ENCODE measurements at places on chromosomes 5 and 9.

DNA sequence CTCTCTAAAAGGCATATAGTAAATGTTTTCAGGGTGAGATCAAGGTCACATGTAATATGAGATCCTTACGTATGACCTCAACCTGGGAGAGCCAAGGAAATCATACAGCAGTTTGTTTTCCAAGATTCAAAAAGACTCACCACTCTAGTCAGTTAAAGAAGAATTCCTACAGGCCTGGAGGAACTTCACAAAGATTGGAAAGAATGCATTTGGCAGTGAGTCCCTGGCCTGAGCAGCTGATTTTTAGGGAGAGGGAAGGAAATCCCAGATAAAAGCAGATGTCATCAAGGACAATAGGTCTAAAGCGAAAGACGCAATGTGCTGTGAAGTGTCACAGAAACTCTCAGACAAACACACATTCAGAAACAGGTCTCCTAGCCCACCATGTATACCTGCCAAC lies 424.0 kb upstream of the ZNF462 start:
- DNase-seq: no peak

GRCh38 chr9:14275331-14275730 lies 38.6 kb downstream of the NFIB start:
- no peak for DNase-seq

- DNase-seq: no peak
Measured at GRCh38 chr5:173807181-173807655, 80.9 kb upstream of the CPEB4 start.

- no peak for DNase-seq
Measured at GRCh38 chr9:88804254-88804596, 187.0 kb upstream of the S1PR3 start.

- DNase-seq: no peak
Measured at GRCh38 chr5:128825826-128826225, 139.5 kb upstream of the SLC27A6 start.

- DNase-seq: peak; percentile 65
Measured at GRCh38 chr5:31680528-31680927, 41.6 kb downstream of the PDZD2 start.

DNA sequence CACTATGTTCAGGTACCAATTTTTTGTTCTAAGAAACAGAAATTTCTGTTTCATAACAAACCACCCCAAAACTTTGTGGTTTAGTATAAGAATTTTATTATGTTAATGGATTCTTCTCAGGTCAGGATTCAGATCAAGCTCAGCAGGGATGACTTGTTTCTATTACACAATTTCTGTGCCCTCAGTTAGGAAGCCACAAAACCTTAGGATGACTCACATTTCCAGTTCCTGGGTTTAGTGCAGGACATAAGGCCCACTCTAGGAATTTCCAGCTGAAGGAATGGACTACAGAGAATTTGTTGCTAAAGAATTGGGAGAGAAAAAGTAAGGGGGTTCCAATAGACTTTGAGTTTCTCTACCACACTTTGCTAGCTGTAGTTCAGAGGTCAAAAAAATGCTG lies 629.3 kb downstream of the ANXA1 start:
- DNase-seq: no peak

DNA sequence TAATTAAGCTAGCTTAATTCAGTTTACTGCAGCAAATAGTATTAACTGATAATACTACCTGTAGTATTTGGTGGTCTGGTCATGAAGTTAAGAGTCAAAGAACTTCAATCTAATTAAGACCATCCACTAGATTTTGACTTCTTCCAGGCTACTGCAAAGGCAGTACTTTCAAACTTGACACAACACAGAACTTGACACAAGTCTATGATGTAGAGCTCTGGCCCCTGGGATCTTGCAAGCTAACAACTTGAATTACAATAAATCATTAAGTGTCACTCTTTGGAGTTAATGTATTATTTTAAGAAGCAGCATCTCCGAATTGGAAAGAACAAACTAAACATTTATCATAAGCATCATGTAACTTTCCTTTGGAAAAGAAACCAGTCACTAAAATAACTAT lies 40.9 kb downstream of the UIMC1 start:
- DNase-seq: no peak

DNA sequence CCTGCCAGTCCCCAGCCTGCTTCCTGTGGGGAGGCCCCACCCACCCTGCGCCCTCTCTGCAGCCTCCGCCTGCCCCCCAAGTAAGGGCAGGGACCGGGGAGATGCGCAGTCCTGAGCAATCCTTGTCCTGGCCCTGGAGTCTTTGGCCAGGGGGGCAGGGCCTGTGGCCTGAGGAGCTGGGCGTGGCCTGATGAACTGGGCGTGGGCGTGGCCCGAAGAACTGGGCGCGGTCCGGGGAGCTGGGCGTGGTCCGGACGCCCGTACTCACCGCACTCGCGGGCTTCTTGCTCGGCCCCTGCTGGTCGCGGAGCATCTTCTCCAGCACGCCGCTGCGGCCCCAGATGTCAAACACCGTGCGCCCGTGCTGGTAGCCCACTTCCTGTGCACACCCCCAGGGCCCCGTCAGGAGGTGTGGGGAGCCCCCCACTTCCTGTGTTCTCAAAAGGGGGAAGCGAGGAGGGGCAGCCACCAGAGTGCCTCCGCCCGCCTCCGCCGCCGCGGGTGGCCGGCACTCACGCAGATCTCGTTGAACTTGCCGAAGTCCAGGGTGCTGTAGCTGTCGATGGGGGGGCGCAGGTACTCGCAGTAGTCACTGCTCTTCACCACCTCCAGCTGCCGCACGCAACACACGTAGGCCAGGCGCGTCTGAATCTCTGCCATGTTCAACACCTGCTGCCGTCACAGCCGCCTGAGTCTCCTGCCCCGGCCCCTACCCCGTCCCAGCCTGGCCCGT lies 2.7 kb upstream of the NSMF start:
- DNase-seq: peak; percentile 50

DNA sequence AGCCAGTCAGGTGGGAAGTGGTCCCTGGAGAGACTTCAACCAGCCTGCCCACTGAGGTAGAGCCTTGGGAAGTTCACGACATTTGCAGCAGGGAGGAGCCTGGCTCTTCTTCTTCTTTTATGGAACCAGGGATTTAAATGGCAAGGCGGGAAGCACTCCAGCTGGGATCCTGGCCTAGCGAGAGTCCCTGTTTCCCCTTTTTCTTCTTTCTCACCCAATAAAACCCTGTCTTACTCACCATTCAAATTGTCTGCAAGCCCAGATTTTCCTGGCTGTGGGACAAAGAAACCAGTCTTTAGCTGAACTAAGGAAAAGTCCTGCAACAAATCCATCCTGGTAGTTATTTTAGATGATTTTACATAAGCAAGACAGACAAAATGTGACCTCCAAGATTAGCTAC lies 503.7 kb downstream of the CDH10 start:
- DNase-seq: no peak

DNA sequence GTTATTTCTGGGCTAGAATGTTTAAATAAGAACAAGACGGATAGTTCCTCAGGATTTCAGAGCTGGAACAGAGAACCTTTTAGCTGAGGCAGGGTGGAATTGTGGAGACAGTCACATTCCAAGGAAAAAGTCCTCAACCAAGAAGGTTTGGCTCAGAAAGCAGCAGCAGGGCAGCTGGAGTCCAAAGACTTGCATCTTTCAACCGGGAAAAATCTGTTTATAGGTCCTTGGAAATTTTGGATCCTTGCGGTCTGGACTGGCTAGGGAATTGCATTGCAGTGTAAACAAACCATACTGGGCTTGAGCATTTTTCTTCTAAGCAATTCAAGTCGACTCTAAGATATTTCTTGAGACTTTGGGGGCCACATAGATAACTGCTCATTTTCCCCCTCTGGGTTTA lies 40.8 kb upstream of the HMHB1 start:
- DNase-seq: no peak

DNA sequence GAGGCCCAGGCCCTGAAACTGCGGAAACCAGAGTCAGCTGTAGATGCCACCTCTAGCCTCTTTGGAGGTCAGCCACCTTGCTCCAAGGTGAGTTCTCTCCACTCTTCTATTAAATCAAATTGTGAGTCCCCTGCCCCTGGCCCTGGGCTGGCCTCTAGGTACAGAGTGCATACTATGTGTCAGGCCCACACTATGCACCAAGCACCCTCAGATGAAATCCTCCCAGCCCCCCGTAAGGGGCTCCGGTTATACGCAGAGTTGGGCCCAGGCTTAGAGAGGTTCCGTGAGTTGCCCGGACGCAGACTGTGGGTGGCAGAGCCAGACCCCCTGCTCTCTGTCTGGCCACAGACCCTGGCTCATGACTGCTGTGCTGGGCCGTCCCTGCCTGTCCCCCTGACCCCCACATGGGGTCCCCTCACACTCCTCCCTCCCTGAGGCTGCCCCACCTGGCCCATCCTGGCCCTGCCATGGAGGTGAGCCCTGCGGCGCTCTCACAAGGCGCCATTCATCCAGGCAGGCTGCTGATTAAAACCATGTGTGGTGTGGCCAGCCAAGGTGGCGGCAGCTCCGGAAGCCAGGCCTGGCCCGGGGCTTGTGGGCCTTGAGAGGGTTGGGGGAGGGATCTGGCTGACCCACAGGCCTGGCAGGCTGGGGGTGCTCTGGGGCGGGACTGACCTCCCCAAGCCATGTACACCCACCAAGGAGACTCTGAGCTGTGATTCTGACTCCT lies 65.5 kb upstream of the SYNPO start:
- peak; percentile 30 for DNase-seq

DNA sequence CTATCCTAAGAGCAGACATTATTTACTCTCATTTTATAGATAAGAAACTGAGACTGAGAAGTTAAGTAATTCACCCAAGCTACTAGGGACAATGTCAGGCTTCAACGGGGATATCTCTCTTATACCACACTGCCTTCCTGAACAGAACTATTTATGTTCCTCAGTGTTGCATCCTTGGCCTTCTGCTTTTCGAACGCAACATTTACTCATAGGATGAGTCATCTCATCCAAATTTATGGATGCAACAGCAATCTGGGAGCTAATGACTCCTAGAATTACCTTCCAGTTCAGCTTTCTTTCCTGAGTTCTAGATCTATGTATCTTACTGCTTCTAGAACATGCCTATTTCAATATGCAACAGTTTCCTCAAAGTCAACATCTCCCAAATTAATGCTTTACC lies 103.6 kb upstream of the PAM start:
- no peak for DNase-seq

GRCh38 chr9:27402626-27403025 lies 105.7 kb upstream of the EQTN start:
- DNase-seq: no peak

- DNase-seq: no peak
Measured at GRCh38 chr5:143714629-143715028, 97.3 kb upstream of the HMHB1 start.

- DNase-seq: no peak
Measured at GRCh38 chr5:90866915-90867731, 308.5 kb downstream of the ADGRV1 start.

DNA sequence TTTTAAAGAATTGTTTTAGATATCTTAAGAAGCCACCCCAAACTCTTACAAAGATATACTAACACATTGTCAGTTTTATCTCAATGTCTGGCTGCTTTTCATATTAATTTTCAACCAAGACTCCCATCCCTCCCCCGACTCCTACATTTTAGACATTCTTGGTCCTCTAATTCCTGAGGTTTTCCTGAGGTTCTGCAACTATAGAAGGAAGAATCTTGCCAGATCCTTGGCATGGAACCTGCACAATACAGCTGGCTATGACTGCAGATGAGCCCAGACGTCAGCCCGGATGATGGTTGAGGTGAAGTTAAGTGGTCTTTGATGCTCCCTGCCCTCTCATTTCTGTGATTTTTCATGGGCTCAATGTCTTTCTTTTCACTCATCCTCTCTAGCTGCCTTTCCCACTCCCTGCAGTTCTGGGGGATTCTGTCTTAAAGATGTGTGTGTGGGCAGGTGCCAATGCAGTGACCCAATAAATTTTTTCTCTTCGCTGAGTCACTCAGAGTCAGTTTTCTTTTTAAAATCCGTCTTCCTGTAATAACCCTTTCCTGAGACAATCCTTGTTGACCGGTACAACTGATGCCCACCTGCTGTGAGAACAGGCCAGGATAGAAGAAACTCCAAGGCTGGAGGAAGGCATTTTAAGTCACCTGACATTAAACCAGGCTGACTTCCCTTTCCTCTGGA lies 237.8 kb upstream of the GAS1 start:
- DNase-seq: no peak

DNA sequence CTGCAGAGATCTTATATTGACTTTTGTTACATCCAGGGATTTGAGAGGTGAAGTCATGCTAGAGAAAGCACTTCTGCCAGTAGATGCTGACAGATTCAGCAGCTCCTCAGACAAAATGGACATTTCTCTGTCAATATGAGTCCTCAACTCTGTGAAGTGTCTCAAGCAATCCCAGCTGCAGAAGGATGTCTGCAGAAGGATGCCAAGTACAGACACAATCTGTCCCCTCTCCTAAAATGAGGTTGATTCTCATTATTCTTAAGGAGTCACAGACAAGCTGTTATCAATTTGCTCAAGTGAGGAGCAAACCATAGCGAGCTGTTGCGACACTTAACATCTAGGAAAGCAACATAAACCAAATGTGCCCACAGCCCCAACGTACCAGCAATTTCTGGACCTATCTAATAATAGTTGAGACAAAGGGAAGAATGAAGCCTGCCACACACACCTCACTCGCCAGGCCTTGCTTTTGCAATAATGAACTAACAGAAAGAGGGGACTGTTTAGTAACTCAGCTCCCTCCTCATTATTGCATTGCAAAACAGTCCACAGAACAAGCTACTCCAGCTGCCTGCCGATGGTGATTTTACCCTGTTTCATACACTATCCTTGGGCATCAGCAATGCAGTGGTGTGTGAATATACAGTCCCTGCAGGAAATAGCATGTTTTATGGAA lies 364.2 kb upstream of the PDE4D start:
- no peak for DNase-seq

DNA sequence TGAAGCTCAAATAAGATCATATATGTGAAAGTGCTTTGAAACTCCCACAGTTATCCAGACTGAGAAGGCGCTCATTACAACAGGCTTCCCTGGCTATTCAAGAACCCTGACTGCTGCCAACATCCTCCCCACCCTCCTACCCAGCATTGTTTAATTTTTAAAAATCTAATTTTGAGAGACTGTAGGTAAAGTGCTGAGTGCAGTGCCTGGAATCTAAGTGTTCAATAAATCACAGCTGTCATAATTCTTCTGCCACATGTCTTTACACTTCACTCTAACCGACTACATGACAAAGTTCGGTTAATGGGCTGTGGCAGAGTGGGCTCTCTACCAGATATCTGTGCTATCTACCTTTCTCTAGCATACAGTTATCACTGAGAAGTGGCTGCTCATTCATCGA lies 255.6 kb upstream of the C9orf72 start:
- no peak for DNase-seq

- DNase-seq: no peak
Measured at GRCh38 chr9:70534471-70534870, 120.0 kb upstream of the KLF9 start.

GRCh38 chr5:119930490-119930889 lies 301.1 kb downstream of the FAM170A start:
- no peak for DNase-seq

- no peak for DNase-seq
Measured at GRCh38 chr5:94480486-94480885, 137.9 kb downstream of the KIAA0825 start.

- no peak for DNase-seq
Measured at GRCh38 chr5:15614679-15615078, 114.7 kb downstream of the FBXL7 start.

DNA sequence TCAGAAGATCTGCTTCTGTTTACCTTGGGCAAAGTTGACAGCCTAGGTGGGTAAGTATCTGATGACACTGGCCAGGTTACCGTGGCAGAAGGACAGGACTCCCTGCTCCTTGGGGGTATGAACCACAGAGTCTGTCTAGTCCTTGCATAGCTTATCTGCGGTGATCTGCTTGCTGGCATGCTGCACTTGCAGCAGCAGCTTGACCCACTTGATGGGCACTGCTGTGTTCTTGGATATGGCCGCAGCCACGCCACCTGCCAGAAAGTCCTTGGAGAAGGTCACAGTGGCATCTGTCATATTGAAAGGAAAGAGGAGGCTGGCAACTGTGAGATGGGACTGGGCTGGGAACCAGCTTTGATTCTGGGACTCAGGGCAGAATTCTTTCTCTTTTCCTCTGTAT lies 35.9 kb upstream of the POC5 start:
- DNase-seq: no peak
